ENCODE measurements at places on chromosomes 7 and 10.

DNA sequence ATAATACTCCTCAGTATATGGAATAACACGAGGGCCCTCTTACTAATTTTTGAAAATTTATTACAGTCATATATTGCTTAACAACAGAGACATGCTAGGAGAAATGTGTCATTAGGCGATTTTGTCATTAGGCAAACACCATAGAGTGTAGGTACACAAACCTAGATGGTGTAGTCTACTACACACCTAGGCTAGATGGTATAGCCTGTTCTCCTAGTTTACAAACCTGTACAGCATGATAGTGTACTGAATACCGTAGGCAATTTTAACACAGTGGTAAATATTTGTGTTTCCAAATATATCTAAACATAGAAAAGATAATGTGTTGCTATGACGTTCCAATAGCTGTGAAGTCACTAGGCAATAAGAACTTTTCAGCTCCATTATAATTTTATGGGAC is 12.8 kb downstream of the OR2F1 start:
- no peak for DNase-seq

DNA sequence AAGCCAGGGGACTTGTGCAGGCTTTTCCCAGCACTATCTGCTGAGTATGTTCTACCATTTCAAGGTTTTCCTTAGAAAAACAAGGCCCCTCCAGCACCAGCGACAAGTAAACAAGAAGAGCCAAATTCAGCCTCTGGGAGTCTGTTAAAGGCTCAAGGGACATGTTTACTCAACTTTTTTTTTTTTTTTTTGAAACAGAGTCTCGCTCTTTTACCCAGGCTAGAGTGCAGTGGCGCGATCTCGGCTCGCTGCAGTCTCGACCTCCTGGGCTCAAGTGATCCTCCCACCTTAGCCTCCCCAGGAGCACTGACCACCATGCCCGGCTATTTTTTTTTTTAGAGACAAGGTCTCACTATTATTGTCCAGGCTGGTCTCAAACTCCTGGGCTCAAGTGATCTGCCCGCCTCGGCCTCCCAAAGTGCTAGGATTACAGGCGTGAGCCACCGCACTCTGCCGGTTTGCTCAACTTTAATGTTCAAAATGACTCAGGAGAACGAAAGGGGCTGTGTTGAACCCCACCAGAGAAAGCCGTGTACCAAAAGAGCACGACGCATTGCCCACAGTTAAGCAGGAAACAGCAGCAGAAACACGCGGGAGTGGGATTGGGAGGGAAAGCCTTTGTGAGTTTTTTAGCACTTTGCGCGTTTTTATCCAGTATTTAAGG is 772 bp downstream of the PRDX3 start:
- DNase-seq: peak; percentile 44

DNA sequence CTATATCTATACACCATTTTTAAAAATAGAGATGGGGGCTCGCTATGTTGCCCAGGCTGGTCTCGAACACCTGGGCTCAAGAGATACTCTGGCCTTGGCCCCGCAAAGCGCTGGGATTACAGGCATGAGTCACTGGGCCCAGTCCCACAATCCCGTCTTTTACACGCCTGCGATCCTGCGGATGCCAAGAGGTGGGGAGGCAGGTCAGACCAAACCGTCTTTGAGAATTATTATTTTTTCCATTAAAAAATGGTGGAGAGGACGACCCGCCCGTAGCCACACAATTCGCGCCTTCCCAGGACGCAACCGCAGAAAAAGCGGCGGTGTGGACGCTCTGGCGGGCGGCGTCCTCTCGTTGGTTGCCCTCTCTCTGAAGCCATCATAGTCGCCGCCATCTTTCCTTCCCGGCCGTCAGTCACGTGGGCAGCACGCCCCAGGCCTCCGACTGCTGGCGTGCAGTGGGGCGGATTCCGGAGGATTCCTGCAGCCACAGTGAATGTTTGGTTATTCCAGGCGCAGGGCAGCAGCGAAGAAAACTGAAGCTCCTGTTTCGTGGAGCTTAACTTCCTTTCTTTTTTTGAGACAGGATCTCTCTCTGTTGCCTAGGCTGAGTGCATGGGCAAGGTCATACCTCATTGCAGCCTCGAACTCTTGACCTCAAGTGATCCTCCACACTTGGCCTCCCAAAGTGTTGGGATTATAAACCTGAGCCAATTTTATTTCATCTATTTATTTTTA is 9.9 kb upstream of the EPHB4 start:
- peak; percentile 98 for DNase-seq

DNA sequence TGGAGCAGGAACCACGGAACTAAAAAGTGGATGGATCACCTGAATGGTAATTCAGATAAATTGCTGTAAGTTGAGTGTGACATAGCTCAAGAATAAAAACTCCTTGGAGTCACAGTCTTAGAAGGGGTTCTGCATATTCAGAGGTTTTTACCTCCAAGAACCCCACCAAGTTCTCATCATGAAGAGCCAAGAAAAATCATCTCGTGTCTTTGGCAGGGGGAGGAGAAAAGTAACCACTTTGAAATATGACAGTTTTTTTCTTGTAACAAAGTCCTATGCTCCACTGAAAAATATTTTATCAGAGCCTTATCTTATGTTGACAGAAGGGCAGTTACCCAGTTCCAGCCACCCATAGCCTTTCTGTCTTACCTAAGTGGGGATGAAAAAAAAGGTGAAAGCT is 38.2 kb upstream of the MBL2 start:
- DNase-seq: no peak

DNA sequence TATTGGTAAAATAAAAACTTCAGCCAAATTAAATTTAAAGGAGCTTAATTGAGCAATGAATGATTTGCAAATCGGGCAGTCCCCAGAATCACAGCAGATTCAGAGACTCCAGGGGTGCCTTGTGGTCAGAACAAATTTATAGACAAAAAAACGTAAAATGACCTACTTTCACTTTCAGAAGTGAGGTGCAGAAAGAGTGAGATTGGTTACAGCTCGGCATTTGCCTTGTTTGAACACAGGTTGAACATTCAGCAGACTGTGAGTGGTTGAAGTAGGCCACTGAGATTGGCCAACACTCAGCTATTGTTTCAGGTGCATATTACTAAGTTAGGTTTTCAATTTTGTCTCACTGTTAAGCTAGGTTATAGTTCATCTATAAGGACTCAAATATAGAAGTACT is 153.4 kb downstream of the BICC1 start:
- no peak for DNase-seq

DNA sequence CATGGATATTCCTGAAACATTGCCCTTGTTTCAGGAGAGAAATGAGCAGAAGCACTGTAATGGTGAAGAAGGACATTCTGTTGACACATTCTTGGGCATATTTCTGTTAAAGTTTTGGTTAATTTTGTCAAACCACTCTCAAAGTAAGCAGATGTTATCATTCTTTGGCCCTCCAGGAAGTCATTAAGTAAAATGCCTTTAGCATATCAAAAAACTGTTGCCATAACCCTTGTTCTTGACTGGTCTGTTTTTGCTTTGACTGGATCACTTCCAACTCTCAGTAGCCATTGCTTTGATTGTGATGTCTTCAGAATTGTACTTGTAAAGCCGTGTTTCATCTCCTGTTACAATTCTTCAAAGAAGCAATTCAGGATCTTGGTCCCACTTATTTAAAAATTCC is 404.3 kb upstream of the LRRTM3 start:
- DNase-seq: no peak

DNA sequence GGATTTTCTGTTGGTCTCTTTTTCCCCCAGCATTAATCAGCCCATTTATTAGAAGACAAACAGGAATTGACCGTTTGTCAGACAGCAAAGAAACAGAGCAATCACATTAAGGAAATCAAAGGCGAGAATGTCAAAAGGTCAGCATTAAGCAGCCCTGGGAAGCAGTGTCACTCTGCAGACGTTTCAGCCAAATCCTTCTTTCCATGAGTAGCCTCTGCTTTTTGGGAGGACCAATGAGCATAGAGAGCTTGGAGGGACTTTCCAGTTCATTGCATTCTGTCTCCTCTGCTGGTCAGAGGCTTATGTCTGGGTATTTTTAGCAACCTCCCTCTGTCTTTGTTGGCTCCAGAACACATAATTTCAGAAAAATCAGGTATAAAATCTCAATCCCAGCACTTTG is 481.4 kb downstream of the GALNT17 start:
- DNase-seq: no peak

DNA sequence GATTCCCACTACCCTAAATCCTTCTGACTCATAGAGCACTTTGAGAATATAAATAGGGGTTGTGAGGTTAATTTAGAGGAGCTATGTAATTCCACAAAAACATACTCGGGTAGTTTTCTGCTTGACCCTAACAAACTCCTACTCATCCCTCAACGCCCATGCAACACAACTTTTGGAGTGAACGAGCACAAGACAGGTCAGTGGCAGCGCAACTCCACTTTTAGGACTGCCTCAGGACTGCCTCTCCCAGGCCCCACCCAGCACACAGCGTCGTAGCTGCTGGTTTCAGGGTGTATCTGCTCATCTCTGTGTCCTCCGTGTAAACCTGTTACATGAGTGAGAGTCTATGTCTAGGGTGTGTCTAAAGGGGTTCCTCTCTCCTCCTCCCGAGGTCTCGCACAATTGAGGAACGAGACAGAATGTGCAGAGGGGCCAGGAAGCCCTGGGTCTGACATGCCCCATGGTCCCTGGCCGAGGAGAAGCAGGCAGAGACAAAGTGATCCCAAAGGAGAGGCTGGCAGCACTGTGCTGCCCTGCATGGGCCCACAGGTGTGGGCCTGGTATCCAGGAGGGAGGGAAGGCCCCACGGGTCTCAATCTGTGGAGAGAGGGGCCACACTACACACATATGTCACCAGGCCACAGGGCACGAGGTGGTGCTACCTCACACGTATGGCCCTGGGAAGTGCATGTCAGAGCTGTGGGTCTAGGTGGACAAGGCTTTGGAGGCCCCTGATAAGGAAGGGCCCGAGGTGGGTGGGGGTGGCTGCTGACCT is 45.5 kb downstream of the CAMK2B start:
- DNase-seq: peak; percentile 73

- no peak for DNase-seq
Measured at GRCh38 chr10:78805176-78805575, 263.6 kb upstream of the ZMIZ1 start.

DNA sequence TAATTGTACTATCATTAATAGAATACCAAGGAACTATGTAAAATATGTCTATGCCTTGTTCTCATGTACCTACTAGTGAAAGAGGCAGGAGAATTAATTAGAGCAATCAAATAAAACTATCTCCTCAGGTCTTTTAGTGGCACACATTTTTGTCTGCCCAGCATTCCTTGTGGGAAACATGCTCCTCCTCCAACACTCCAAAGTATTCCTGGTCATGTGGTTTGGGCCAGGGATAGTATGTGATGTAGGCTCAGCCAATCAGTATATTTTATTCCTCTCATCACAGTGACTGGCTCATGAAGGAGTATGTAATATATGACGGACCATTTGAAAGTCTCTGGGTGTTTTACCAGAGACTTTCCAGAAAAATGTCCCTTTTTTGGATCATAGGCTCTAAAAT is 16.7 kb upstream of the SYPL1 start:
- no peak for DNase-seq

DNA sequence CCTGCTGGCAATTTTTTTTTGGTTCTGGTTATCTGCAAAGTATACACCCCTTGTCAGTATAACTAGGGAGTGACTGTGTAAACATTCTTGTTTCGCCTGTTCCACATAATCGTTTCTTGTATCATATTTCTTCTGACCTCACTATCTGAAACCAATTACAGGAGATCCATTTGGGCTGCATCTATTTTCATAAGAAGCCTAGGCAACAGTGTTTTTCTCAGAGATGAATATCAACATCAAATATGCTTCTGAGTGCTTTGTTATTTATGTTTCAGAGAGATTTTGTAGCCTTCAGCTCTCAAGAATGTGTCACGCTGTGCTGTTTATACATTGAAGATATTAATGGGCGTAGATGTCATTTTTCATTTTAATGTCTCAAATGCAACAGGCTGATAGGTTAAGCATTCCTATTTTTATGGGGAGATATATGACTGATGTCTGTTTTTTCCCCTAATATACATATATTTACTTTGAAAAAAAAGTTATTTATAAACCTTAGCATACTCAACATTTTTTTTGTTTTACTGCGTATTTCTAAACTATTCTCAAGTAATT is 115.5 kb downstream of the FOXP2 start:
- no peak for DNase-seq

- no peak for DNase-seq
Measured at GRCh38 chr7:148590471-148590870, at the start of gene C7orf33. Gene C7orf33 (plus strand): TSS chr7:148590766. CDS start chr7:148590926, 160 bp downstream.

GRCh38 chr10:52635651-52636050 is 136.9 kb downstream of the MBL2 start:
- no peak for DNase-seq

DNA sequence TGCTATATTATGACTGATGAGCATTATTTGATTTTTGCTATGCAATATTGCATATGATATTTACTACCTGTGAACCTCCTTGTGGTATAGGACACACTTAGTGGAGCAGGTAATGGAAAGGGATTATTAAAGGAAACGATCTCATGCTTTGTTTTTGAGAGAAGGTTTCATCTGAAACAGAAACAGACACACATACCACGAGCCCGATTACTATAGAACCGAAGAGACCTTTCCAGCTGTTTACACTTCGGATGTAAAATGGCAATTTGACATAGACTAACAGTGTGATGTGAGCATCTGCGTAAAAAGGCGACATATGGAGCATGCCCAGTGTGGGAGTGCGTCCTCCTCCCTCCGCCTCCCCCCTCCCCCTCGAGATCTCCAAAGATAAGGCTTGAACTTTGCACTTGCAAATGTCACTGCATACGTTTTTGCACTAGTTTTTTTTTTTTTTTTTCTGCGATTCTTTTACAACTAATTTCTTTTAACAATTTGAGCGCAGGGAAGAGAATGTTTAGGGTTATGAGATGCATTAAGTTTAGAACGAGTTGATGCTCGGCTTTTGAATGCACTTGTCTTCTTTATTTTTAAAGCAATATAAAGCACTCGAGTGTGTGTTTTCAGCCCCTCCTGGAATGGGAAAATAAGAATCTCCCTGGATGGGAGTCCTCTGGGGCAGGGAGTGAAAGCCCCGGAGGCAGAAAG is 251.0 kb downstream of the NSUN6 start:
- DNase-seq: no peak

DNA sequence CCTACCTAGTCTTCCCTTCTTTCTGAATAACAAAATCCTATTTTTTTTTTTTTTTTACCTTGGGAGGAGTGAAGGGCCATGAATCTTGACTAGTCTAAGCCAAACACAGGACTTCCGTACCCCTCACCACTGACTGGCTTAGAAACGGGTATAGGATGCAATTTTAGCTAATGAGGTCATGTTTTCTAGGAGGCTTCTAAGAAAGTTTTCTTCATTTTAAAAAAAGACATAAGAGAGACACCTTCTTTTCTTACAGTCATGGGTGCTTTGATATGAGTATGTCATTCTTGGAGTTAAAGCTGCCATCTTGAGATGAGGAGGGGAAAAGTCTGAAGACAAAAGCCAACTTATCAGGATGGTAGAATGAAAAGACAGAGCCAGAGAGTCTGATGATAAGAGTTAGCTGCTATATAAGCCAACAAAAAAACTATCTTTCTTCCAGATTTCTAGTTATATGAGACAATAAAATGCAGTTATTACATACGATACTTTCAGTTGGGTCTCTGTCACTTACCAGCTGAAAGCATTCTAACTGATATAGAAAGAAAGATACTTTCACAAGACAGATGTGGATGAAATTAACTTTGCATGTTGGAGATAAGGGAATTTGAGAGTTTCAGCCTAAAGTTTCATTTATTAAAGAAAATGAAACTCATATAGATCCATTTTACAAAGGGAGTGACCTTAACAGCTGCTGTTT is 34.0 kb downstream of the ZNF438 start:
- DNase-seq: no peak

Data from posterior vena cava (tissue), 2 donors.